ENCODE measurements at places on chromosomes 13 and 19.

- no peak for DNase-seq
These were observed 273.0 kb downstream of the SHISA2 start for GRCh38 chr13:25778808-25779305.

GRCh38 chr13:69556540-69557196 is 551.0 kb upstream of the ATXN8OS start:
- DNase-seq: no peak

DNA sequence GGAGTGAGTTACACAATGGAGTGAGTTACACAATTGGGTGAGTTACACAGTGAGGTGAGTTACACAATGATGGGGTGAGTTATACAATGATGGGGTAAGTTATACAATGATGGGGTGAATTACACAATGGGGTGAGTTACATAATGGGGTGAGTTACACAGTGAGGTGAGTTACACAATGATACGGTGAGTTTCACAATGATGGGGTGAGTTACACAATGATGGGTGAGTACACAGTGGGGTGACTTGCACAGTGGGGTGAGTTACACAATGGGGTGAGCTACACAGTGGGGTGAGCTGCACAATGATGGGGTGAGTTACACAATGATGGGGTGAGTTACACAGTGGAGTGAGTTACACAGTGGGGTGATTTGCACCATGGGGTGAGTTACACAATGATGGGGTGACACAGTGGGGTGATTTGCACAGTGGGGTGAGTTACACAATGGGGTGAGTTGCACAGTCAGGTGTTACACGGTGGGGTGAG is 52.5 kb upstream of the GAS6 start:
- no peak for DNase-seq

GRCh38 chr19:55276720-55277430 is 3.0 kb downstream of the HSPBP1 start:
- no peak for DNase-seq

GRCh38 chr13:34300559-34300958 is 482.6 kb downstream of the RFC3 start:
- no peak for DNase-seq

- no peak for DNase-seq
These were observed 62.6 kb downstream of the UFM1 start for GRCh38 chr13:38412266-38412665.

GRCh38 chr19:9673912-9674662 is 813 bp downstream of the ZNF562 start:
- no peak for DNase-seq

- DNase-seq: peak; percentile 17
These were observed 844.8 kb downstream of the PCDH17 start for GRCh38 chr13:58476206-58476918.

DNA sequence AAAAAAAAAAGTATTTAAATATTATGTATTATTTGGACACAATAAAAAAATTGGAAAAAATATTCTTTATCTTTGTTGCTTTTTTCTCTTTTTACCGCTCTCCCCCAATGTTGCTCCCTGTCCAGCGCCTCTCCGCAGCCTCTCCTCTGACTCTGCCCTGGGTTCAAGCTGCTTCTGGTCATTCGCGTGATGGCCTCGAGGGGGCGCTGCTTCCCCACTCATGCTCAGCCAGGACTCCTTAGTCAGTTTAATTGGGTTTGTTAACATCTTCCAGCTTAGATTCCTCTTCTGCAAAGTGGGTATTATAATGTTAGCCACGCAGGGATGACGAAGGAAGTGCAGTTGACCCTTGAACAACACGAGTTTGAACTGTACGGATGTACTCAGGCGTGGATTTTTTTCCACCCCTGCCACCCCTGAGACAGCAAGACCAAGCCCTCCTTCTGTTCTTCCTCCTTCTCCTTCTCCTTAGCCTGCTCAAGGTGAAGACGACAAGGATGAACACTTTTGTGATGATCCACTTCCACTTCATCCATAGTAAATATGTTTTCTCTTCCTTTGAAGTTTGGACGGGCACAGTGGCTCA is 4.9 kb upstream of the NWD1 start:
- peak; percentile 59 for DNase-seq

- peak; percentile 13 for DNase-seq
These were observed 56.1 kb downstream of the KL start for GRCh38 chr13:33072282-33072681.

All from NCI-H748 treated with DMSO at 0.1 percent for 48 hours (cell line).